ENCODE measurements at places on chromosomes 2 and 18.

GRCh38 chr18:38961880-38962279, 1396.3 kb upstream of the CELF4 start:
- no peak for DNase-seq

DNA sequence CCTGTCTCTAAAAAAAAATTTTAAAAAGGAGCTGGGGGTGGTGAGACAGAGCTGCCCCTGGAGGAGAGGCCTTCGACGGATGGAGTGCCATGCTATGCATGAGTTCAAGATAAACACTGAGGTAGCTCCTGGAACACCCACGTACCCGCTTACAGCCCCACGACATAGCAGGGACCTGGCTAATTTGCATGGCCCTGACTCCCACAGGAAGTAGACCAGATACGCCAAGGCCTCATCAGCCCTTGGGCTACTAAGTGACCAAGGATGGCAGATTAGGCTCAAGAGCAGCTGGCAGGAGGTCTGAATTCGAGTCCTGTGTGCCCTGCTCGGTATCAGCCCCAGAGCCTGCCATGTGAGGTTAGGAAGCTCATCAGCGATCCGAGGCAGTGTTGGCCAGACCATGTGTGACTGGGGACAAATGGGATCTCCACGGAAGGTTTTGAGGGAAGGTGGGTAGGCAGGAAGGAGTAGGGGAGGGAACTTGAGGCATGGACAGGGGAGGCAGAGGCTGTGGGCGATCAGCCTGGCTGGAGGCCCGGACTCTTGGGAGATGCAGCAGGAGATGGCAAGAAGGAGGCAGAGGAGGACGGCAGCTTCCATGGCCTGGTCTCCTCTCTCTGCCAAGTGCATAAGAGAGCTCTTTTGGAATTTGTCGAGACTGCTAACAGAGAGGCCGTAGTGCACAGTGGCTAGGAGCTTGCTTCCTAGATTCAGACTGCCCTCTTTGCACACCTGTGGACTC, 218.3 kb downstream of the GLI2 start:
- no peak for DNase-seq

DNA sequence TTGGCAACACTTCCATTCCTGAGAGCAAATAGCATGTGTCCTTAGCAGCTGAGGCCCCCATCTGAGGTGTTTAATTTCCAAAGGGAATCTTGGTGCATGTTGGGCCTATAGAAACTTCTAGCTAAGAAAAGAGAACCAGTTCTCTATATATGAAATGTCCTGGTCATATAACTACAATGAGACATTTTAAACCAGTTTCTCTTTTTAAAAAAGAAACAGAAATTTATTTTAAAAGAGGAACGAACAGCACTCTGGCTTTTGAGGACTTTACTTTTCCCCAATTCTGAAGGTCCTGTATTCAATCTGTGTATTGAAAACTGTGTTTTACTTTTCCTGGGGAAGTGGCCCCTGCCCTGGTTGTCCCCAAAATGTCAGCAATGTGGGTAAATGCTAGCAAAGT, 309.5 kb upstream of the STON1 start:
- DNase-seq, result no peak

GRCh38 chr2:8276026-8276425, 405.8 kb upstream of the ID2 start:
- no peak for DNase-seq

GRCh38 chr2:65130664-65131175, 814 bp upstream of the RAB1A start:
- DNase-seq, result peak; percentile 76

DNA sequence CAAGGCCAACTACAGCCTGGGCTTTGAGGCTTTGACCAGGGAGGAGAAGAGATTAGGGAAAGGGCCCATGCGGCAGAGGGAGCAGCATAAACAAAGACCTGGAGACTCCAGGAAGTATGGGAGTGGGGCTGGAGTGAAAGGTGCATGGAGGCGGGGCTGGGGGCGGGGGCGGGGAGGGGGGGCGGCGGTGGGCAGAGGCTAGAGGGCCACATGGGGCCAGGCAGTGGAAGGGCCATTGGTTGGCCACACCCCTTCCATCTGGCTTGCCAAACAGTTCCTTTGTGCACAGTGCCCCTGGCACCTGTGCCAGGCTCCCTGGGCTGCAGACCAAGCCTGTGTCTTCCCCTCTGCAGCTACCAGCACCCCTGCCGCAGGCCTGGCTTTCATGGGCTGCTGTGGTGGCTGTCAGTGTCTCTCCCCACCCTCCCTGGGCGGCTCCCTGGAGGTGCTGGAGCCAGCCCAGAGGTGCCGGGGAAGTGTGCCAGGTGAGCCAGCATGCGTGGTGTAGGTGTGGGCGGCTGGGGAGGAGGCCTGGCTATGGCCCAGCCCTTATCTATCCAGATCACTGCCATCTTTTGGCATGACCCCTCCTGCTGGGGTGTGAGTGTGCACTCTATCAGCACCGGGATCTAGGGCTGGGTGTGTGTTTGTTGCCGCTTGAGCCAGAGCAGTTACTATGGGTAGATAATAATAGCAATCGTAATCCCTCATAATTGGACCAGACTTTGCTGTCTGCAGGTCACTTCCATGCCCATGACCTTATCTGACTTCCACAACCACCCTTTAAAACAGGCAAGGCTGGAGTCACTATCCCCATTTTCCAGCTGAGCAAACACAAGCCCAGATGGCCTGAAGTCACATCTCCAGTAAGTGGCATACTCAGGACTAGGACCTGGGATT, 30.5 kb downstream of the DNMT3A start:
- no peak for DNase-seq

DNA sequence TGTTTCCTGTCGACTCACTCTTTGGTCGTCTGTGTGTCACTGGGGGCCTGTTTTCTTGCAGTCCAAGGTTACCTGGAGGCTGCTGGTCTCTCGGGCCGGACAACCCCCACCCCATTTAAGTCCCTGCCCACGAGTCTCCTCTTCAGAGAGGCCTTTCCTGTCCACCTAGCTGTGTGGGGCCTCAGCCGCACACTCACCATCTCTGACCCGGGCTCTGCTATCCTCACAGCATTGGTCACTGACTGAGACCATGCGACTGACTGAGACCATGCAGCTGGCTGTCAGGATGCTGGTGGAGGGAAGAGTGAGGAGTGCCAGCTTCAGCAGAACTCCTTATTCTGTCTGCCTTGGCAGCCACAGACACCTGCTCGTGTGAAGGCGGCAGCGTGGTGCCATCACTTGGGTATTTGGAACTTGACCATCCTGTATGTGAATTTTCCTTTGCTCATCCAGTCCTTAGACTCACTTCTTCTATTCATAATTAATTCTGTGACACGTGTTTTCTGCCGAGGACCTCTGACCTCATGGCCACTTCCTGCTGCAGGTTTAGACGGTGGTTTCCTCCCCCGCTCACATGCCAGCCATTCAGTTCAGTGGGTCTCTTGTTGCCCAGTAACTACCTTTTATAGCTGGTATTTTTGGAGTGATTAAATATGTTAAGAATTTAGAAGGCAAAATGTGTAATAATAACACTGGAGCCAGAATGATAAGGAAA, 47.5 kb upstream of the ASB1 start:
- no peak for DNase-seq

DNA sequence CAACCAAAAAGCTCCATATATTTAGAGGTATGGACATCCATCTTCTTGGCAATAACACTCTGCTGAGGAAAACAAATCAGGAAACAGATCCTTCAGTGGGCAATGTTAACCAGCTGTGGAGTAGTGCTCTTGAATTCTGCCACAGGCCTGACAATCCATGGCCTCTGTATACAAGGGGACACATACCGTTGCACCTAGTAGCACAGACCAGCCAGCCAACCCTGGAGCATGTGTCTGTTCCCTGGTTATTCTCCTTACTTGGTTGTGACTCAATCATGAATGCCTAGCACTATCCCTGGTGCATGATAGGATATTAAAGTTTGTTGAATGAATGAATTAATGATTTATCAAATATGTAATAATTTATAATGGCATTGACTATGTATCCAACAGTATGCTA, 261.4 kb upstream of the MGAT5 start:
- DNase-seq, result no peak

DNA sequence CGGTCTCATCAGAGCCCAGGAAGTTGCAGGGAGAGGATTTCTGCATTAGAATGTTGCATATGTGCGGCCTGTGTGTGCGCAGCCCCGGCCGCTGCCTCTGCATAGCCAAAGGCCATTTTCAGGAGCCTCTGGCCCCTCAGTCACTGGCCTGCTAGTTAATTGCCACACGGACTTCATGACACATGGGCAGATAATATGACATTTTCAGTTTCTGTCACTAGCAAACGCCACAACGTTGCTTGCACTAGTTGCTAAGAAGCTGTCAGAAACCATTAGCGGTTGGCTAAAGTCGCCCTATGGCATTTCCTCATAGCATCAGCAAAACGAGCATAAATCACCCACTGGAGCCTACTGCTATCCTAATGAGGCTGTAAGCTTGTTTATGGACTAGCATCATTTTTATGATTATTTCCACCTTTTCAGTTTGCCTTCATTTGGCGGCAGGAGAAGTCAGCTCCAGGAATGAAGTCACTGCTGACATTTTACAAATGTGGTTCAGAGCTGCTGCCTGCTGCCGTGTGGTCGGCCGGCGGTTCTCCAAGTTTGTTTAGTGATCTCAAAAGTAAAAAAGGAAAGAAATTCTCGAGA, 73.7 kb downstream of the MEIS1 start:
- no peak for DNase-seq

GRCh38 chr2:70686577-70687460, 81.2 kb downstream of the ADD2 start:
- peak; percentile 50 for DNase-seq

DNA sequence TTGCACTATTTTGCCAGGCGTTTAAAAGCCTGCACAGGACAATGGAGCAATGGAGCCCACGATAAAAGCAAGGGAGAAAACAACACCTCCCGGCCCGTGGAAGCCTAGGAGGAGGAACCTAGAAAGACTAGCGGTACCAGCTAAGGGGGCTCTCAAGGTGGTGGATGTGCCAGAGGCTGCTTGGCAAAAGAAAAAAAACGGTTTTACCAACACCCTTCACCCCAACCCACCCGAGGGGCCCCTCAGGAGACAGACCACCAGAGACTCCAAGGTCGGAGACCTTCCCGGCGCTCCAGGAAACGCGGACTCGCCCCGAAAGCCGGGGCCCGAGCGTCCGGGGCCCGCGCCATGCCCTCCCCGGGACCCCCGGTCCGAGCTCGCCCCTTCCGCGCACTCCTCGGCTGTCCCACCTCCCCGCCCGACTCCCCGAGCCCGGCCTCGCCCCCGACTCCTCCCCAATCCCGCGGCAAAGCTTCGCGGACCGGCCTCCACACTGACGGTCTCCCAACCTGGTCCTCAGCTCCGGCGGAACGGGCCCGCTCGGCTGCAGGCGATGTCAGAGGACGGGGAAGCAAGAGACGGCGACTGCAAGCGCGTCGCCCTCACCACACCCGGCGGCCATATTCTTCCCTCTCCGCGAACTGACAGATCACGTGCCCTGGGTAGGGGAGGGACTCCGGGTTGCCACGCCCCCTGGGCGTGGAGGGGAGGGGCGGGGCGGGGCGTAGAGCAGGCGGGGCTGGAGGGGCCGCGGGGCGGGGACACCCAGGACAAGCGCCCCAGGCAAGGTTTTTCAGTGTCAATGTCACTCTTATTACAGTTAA, at the start of gene KIDINS220:
KIDINS220 (minus strand) TSS at position 643 of the 824 bp plus-strand sequence. CDS start 10,520 bp downstream, outside the sequence.
- DNase-seq, result peak; percentile 71

- DNase-seq, result no peak
Observed at GRCh38 chr2:189576396-189576795, 4.2 kb downstream of the SLC40A1 start.

GRCh38 chr2:199928626-199929025, 17.5 kb downstream of the C2orf69 start:
- DNase-seq, result no peak

Measured in Caki2 (cell line).